EH (cell line): ENCODE measurements at places on chromosomes 5 and 9.

DNA sequence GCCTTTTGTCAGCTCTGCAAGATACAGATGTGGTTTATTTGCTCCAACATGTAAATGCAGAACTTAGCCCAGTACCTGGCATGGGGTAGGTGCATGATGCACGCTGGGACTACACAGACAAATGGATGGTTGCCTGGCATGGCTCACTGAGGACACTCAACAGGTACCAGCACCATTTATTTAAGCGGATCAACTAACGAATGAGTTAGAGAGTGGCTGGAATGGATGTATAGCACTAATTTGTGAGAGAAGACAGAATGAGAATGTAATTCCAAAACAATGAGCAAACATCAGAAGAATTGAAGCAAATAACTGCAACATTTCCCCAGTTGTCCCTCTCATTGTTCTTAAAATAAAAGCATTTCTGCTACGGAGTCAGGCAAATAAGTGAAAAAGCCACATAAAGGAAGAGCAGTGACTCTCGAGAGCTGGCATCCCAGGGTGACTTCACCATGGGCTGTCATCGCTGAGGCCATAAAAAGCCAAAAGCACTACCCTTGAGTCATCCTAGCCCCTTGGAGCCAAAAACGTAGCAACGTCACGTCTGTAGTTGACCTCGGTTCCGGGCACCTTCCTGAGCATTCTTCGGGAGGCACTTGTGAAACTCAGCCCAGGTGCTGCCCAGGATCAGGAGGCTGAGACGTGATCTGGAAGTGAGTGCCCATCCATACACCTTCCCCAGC, 290.3 kb downstream of the NSG2 start:
- peak; percentile 87 for DNase-seq

GRCh38 chr5:75837258-75837841, 120.1 kb upstream of the POC5 start:
- no peak for DNase-seq

DNA sequence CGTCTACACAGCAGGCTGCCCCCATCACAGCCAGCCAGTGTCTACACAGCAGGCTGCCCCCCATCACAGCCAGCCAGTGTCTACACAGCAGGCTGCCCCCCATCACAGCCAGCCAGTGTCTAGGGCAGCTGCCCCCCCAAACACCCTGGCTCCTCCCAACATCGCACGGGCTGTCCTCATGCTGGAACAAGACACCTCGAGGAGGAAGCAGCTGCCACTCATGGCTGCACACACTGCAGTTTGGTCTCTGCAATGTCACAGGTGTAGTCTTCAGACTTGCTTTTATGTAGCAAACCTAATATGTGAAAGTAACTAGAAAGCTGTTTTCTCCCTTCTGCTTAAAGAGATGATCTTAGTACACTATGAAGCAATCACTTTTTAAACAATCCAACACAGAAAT, 9.7 kb downstream of the LRRC14B start:
- no peak for DNase-seq

- peak; percentile 78 for DNase-seq
Observed at GRCh38 chr5:72611118-72611730, 104.0 kb upstream of the ZNF366 start.

DNA sequence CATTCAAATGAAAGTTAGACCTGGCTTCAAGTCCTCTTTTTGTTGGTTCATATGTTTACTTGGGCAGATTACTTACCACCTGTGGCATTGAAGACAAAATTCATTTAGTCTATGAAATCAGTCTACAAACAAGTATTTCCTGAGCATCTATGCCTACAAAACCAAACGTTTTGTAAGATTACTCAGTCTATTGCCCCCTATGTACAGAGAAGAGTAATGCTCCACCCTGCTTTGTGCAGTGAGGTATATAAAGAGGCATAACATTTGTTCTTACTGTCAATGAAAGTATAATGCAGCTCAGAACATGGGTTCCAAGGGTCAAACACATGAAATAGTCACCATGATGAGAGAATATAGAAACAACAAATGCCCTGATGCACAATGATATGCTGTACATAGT, 580.7 kb downstream of the KIF4B start:
- no peak for DNase-seq

DNA sequence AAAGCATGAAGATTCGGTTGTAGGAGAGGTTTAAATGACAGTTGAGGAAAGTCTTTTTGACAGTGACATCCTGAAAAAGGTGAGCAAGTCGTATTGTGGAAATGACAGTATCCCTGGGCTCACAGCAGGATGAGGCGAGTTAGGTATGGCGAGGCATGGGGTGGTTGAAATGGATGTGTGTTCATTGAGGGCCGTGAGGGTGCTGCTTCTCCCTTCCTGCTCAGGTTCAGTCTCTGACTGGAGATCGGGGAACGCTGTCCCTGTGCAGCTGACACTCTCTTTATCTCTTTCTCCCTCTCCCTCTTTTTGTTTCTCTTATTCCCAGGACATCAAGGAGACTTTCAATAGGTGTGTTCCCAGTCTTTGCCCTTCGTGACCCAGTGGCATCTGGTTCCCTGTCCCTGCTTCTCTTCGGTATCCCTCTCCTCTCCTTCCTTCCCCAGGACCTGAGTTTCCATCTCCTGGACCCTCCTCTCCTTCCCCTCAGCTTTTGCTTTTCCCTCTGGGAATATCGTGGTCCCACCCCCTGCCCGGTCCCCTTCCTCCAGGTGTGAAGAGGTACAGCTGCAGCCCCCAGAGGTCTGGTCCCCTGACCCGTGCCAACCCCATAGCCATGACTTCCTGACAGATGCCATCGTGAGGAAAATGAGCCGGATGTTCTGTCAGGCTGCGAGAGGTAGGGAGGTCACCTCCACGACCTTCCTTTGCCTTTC, 10.2 kb downstream of the TRIM41 start:
- DNase-seq, result no peak

GRCh38 chr5:82421119-82421518, 143.0 kb upstream of the RPS23 start:
- peak; percentile 96 for DNase-seq

DNA sequence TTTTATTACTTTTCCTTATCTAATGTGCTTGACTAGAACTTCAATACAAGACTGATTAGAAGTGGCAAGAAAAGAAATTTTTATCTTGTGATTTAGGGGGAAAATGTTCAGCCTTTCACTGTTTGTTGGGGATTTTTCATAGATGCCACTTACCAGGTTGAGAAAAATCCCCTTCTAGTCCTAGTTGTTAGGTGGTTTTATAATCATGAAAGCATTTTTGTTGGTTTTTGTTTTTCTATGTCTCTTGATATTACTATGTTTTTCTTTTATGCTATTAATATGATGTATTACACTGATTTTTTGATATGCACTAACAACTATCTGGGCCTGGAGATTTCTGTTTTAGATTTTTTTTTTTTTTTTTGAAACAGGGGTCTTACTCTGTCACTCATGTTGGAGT, 134.0 kb downstream of the PARP8 start:
- DNase-seq, result no peak

GRCh38 chr5:100306000-100306399, 229.2 kb upstream of the FAM174A start:
- no peak for DNase-seq

GRCh38 chr5:16455668-16456067, 9.9 kb downstream of the ZNF622 start:
- DNase-seq, result no peak

DNA sequence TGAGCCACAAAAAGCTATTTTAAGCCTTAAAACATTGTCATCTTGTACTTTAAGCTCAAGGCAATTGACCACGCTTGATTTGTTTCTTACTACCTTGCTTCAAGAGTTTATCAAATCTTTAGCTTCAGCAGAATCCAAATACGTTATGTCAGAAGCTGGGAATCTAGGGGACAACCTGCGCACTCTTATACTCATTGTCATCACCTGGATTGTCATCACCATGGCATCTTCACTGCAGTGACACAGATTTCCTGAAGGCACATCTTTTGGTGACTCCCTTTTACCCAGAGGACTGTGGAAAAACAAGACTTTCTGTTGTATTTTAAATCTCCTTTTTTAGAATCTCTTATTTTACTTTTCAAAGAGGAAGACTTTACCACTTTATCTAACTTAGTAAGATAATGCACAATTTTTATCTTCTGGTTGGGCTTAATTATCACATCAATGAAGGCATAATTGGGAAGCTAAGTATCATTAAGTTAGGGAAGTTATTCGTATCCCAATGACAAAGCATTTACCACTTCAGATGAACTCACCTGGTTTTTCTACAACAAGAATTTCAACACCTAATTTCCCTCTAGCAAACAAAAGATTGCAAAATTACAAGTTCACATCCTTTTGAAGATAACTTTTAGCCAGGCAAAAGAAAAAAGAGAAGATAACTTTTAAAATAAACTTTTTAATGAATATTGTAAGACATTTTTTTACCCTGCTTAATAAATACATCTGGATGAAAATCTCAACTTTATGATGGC, 162.0 kb downstream of the DOCK2 start:
- no peak for DNase-seq

- DNase-seq, result peak; percentile 65
Observed at GRCh38 chr9:128254855-128255759, 20.7 kb downstream of the GOLGA2 start.

DNA sequence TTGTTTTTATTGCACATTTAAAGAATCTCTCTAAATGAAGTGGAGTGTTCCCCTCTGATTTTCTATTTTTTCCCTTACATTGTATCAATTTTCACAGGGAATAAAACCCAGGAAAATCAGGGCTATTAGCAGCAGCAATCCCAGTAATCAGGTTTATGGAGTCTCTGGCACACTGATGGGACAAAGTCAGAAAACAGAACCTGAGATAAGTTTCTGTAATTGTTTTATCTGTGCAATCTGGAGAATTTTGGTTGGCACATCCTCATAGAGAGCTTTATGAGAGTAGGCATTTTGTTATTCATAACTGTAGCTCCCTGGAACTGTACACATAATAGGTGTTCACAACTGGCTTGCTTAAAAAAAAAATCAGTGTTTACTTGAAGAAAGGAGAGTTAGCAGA, 96.9 kb upstream of the IL6ST start:
- no peak for DNase-seq

GRCh38 chr9:69981686-69982445, 61.8 kb upstream of the MAMDC2 start:
- DNase-seq, result peak; percentile 90

- DNase-seq, result no peak
Observed at GRCh38 chr5:54325610-54326311, 15.4 kb upstream of the ARL15 start.

DNA sequence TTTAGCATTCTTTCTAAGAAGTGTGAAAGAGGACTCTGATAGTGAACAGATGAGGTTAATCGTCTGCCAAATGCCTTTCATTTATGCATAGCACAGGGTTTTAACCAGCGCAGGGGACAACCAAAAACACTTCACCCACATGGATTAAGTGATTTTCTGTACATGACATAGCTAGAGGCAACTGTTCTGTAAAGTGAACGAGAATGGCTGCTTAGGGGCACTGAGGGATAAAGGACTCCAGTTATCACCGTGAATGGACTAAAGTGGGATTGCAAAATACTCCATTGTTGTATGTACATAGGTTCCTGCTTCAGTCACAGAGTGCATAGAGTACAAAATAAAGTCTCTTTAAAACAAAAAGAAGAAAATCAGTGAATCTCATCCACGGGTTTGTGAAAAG, 456.8 kb downstream of the DMAC1 start:
- no peak for DNase-seq

GRCh38 chr5:74578356-74579044, 62.0 kb downstream of the ENC1 start:
- no peak for DNase-seq

DNA sequence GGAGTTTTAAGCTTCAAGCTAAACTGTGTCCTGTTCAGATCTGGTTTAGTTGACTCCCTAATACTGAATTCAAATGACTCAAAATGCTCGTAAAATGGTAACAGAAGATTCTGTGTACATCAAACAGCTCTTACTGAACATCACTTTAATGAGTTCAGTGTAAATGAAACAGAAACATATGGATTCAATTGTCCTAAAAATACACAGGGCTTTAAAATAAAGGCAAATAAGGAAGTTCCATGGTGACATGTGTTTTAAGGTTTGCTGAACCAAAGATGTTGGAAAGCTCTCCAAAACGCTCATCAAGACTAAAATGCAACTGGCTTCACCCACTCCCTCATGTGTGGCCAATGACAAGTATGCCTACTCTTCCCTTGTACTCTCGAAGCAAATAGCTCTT, 340.0 kb upstream of the PIK3R1 start:
- peak; percentile 64 for DNase-seq

DNA sequence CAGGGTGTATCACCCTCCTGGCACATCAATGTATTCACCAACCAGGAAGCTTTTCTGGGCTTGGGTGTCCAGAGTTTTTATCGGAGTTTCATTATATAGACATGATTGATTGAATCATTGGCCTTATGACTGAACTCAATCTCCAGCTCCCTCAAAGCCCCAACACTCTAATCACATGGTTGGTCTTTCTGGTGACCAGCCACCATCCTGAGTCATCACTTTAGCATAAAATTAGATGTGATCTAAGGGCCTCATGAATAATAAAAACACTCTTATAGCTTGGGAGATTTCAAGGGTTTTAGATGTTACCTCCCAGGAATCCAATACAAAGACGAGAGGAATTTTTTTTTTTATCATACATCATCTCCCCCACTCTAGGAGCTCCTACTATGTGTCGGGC, 7.7 kb upstream of the PBX3 start:
- DNase-seq, result peak; percentile 60

- no peak for DNase-seq
Observed at GRCh38 chr5:80591352-80591751, 21.3 kb upstream of the ANKRD34B start.

GRCh38 chr5:113166852-113167366, 190.3 kb downstream of the DCP2 start:
- peak; percentile 59 for DNase-seq

- DNase-seq, result no peak
Observed at GRCh38 chr9:137851516-137852267, 25.9 kb upstream of the CACNA1B start.

GRCh38 chr5:62489471-62489870, 76.9 kb downstream of the IPO11 start:
- DNase-seq, result peak; percentile 13

DNA sequence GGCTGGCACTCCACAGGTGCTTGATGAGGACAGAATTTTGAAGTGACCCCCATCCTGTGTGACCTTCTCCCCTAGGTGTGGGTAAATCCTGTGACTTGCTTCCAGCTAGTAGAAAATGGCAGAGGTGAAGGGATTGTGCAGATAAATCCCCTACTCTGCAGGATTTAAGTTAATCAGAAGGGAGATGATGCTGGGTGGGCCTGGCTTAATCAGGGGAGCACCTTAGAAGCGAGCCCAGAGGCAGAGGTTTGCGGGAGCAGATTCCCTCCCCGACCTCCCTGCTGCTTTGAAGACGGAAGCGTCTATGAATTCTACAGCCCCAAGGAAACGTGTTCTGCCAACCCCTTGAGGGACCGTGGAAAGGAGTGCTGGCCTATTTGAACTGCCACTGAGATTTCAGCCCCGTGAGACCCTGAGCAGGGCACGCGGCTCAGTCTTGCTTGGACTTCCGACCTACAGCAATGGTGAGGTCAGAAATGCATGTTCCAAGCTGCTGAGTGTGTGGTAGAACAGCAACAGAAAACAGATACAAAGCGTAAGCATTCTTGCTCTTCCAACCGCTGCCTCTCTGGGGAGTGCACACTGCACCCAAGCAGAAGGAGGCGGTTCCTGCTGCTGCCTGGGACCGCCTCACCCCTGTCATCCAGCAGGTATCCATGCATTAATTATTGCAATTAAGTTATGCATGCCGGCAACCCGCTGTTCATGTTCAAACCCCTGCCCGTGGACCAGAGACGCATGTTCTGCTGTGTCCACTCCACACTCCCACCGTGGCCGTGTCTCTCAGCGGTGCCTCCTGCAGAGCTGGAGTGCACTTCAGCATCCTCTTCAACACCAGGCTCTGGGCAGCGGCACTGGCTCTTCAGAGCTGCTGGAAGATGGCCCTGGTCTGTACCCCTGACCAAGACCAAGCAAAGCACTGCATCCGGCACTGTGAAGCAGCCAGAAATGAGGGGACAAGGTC, 54.6 kb upstream of the RXRA start:
- no peak for DNase-seq

- DNase-seq, result no peak
Observed at GRCh38 chr9:94169968-94170367, 85.7 kb downstream of the PTPDC1 start.
